ENCODE measurements at places on chromosomes 7 and 10.

DNA sequence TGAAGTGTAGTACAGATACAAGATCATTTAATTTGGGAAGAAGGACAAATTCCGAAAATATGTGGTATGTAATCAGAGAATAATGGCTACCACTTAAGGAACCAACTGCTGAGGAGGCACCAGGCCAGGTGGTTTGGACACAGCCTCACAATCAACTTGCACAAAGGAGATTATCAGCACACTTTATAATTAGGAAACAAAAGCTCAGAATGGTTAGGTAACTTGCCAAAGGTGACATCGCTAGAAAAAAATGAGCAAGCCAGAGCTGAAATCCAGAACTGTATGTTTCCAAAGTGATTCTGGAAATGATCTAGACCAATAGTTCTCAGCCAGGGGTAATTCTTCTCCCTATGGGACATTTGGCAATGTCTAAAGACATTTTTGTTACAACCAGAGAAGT lies 36.6 kb downstream of the ERCC6 start:
- DNase-seq, result no peak

- no peak for DNase-seq
Observed at GRCh38 chr10:25493122-25493893, 318.5 kb downstream of the GPR158 start.

DNA sequence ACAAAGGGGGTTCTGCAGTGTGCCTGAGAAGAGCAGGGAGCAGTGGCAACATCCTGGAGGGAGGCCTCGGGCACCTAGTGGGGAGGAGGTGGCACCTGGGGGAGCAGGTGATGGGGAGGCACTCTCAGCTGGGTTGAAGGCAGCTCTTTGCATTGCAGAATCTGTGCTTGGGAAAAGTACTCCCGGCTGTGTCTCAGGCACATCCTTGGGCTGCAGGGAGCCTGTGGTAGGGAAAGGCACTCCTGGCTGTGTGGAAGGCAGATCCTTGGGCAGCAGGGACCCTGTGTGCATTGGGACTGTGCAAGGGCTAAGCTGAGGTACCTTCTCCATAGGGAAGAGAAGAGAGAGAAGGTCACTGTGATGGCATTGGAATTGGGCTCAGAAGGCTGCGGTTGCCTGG lies 52.8 kb upstream of the ANTXRL start:
- DNase-seq, result no peak

DNA sequence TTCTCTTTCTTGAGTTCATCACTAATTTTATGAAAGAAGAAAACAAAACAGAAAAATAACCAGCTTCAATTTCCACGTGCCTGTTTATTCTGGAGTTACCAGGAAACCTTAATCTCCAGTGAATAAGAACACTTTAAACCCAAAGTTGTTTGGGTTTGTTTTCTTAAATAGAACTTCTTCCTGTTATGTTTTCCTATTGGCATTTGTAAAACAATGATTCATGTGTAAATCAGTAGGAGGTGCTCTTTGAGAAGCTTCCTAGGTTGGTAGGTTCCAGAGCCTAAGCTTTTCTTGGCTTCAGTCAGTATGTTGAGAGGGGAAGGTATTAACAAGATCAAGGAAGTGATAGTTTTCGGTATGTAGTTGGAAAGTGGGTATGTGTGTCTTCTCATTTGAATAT lies 119.0 kb downstream of the BICC1 start:
- no peak for DNase-seq

DNA sequence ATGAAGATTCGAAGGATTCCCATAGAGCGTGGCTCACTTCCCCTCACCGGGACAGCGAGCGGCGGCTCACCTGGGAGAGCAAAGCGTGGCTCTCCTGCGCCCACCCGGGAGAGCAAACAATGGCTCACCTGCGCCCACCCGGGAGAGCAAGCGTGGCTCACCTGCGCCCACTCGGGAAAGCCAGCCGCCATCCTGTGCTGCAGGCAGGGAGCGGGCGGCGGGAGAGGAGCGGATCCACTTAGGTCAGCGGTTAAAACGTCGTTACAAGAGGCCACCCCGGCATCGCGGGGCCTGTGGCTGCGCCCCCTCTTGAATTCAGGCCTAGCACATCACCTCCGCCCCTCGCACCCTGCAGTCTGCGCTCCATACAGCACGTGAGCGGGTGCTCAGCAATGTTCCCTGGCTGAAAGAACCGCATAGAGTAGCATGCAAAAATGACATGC lies 461 bp upstream of the FIGNL1 start:
- no peak for DNase-seq

- no peak for DNase-seq
Observed at GRCh38 chr7:145511004-145511403, 605.6 kb upstream of the CNTNAP2 start.

- no peak for DNase-seq
Observed at GRCh38 chr10:26199841-26200240, 16.7 kb upstream of the GAD2 start.

- no peak for DNase-seq
Observed at GRCh38 chr10:35635576-35635975, 6.5 kb downstream of the FZD8 start.

DNA sequence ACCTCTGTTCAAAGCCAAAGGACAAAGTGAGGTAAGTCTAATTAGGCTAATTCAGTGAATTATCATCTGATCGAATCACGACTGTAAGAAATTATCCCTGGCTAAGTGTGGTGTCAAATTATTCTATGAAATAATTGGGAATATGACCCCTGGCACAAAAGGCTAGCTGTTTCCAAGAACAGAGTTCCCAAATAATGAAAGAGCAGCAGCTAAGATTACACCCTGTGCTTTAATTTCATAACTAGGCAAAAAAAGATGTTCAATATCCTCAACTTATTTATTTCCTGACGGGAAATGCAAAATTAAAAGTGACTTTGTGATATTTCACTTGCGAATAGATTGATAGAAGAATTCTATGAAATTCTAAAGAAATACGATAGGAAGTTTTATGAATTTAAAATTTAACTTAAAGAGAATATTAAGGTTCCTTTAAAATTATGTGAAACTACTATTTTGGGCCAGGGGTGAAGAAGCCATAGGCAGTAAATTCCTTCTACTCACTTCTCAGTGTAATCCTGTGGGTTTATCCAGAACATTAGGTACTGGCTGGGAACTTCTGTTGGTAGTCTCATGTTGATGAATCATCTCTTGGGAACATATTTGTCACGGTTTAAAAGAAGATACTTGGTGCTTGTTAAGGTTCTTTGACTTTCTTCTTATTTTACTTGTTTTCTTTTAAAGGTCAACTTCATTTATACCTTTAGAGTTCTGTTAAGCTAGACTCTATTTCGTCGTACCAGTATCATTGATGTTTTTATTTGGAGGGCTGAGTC lies 148.5 kb downstream of the POLR1F start:
- no peak for DNase-seq

- no peak for DNase-seq
Observed at GRCh38 chr7:137462074-137462715, 118.7 kb upstream of the PTN start.

- no peak for DNase-seq
Observed at GRCh38 chr10:76554478-76554877, 1083.1 kb downstream of the KCNMA1 start.

DNA sequence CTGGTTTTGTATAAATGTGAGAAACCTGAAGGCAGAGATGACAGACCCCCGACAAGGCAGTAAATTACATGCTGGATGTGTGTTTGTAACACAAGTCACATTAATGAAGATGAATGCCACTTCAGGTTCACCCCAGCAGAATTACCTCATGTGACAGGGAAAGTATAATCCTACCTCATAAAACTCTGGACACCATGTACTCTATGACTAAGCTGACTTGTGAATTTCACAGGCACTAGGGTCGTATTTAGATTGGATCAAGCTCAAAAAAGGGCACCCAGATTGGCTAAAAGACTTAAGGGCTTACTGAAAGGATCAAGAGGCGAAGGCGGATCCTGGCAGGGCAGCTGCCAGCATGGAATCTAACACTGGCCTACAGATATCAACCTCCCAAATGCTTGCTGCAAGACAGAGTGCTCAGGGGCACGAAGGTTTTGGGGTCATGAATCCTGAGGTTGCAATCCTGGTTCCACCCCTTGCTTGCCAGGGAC lies 161.4 kb downstream of the PIP4K2A start:
- no peak for DNase-seq

- DNase-seq, result no peak
Observed at GRCh38 chr10:5557799-5558771, 33.3 kb downstream of the CALML3 start.

DNA sequence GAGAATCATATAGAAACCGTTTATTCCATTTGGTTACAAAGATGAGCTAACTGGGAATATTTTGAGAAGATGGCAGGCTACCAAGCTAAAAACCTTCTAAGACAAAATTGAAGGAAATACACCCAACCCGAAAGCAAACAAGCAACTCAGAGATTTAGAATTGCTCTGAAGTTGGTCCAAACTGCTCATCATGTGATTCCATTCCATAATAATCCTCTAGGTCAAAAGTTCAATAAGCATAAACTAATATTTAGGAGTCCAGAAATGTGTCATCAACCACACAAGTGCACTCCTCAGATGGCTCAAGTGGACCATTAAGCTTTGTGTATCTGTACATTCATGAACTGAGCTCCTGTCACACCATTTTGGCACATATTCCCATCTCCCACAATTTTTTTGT lies 28.7 kb downstream of the DGKI start:
- no peak for DNase-seq
